ENCODE measurements at places on chromosomes 16 and 17.

DNA sequence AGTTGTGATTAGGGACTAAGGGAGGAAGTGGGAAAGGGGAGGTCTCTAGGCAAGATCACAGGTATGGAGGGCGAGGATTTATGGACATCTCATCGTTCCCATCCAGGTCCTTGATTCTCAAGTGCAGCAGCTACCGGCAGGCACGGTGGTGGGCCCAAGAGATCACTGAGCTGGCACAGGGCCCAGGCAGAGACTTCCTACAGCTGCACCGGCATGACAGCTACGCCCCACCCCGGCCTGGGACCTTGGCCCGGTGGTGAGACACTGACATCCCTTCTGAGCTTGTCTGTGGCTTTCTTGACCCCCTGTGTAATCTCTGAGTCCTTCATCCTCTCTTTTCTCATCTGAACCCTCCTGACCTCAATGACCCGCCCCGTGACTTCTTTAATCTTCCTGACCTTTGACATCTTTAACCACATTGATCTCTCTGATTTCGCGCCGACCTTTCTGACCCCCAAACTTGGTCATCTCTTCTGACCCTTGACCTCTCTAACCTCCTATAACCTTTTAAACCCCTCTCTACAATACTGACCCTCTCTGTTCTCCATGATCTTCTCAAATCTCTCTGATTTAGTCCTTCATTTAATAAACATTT lies 3.8 kb downstream of the PLD2 start:
- peaks cover 48% of the 10 kb centered on the region for H3K36me3 ChIP-seq
- H3K27me3 ChIP-seq = no peaks in the 10 kb centered on the region
- no peak overlapping the region for H3K27ac ChIP-seq

DNA sequence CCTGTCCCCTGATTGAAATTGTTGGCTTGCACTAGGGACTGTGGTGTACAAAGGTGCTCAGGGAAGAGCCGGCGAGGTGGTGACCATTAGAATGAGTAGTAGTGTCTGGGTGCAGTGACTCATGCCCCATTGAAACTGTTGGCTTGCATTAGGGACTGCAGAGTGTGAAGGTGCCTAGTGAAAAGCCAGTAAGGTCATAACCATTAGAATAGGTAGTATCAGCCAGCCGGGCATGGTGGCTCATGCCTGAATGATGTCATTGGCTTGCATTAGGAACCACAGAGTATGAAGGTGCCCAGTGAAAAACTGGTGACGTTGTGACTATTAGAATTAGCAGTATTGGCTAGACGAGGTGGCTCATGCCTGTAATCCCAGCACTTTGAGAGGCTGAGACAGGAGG lies 78.9 kb downstream of the ABCC6 start:
- peaks cover 12% of the 10 kb centered on the region for H3K4me1 ChIP-seq
- no peak for DNase-seq
- no peaks in the 10 kb centered on the region for H3K27me3 ChIP-seq
- H3K4me3 ChIP-seq = no peak overlapping the region
- no peak overlapping the region for H3K27ac ChIP-seq

DNA sequence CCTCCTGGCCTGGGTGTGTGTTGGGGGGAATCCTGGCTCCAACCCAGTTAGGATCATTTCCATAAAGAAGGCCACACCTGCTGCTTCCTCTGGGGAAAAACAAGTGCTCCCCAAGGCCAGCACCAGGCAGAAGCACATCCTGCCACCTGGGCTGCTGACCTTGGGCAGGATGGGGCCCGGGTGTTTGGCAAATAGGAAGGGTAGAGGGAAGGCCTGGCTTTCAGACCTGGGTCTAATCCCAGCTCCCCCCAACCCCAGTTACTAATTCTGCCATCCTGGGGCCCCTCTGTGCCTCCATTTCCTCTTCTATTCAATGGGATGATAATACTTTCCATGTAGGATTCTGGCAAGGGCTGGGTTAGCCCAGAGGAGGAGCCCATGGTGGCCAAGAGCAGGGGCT lies 3.0 kb upstream of the NLRC5 start:
- peak overlapping the region; percentile 65 for H3K27ac ChIP-seq
- no peak overlapping the region for H3K4me3 ChIP-seq
- DNase-seq = no peak
- H3K4me1 ChIP-seq = peaks cover 80% of the 10 kb centered on the region
- no peaks in the 10 kb centered on the region for H3K36me3 ChIP-seq

DNA sequence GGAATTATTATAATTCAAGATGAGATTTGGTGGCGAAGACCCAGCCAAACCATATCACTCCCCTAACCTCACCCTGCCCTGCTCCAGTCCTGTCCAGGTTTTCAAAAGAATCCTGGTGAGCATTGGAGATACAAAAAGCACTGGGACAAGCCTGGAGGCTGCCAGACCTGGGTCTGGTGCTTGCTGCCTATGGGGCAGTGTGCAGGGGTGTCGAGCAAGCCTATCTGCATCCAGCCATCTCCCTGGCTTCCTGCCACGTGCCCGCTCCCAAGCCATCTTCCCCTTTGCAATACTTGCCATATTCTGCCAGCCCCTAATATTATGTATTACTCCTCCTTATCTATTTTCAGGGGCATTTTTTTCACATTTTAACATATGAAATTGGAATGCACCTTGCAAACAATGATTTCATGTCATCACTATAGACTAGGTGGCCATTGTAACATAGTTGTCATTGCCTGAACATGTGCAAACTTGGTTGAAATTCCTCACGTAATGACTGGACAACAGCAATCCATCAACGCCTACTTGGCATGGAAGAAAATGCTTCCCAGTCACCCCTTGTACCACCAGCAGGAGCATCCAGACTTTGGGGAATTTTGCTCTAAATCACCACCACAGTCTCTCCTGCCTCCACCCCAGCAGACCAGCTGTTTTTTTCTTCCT lies 8.1 kb upstream of the KDM8 start:
- DNase-seq = no peak
- H3K36me3 ChIP-seq = no peaks in the 10 kb centered on the region
- H3K27me3 ChIP-seq = peaks cover 22% of the 10 kb centered on the region
- no peak overlapping the region for H3K4me3 ChIP-seq
- no peak overlapping the region for H3K27ac ChIP-seq
- no peaks in the 10 kb centered on the region for H3K4me1 ChIP-seq

GRCh38 chr17:35238821-35239220 lies 4.1 kb upstream of the SLFN5 start:
- H3K4me3 ChIP-seq = no peak overlapping the region
- no peaks in the 10 kb centered on the region for H3K36me3 ChIP-seq
- no peak for DNase-seq
- H3K4me1 ChIP-seq = peaks cover 7% of the 10 kb centered on the region
- H3K27me3 ChIP-seq = no peaks in the 10 kb centered on the region
- H3K27ac ChIP-seq = no peak overlapping the region

DNA sequence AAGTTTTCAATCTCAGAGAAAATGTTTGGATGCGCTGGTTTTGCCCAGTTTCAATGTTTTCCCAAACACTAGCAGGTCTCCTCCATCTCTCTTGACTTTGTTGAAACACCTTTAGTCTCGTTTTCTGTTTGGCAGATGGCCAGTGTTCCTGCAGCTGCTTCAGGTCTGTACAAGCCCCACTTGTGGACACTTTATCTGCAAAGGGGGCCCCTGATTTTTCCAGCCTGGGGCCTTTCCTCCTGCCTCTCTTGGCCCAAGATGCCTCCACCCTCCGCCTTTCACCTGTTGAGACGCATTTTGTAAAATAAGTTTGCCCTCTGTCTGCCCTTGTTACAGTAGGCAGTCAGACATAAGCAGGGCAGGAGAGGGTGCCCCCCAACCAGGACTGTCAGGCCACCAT lies 21.8 kb upstream of the PRM1 start:
- no peak overlapping the region for H3K27ac ChIP-seq
- peaks cover 2% of the 10 kb centered on the region for H3K4me1 ChIP-seq
- DNase-seq = no peak
- no peaks in the 10 kb centered on the region for H3K36me3 ChIP-seq
- H3K27me3 ChIP-seq = peaks cover 2% of the 10 kb centered on the region

- H3K4me3 ChIP-seq = no peak overlapping the region
- DNase-seq = no peak
- no peaks in the 10 kb centered on the region for H3K27me3 ChIP-seq
- H3K36me3 ChIP-seq = no peaks in the 10 kb centered on the region
- no peaks in the 10 kb centered on the region for H3K4me1 ChIP-seq
Measured at GRCh38 chr16:18024611-18025010, 311.9 kb downstream of the NPIPA8 start.

- H3K36me3 ChIP-seq = peaks cover 4% of the 10 kb centered on the region
- H3K27ac ChIP-seq = peak overlapping the region; percentile 49
- DNase-seq = no peak
Measured at GRCh38 chr17:79036596-79036995, 12.6 kb downstream of the C1QTNF1 start.

DNA sequence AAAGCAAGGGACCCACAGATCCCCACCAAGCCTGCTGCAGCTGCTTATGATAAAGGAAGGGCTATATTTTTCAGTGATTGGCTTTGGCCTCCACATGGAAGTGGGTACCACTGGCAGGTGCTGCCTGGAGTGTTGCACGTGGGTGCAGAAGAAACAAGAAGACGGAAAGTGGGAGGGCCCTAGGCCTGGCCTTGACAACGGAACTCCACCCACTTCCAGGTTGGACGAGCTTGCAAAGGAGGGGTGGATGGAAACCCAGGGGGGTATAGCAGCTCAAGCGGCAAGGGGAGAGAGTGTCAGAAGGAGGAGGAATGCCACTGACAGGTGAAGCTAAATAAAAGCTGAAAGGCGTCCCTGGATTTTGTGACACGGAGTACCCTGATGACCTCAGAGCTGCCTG lies 20.3 kb downstream of the TRIM25 start:
- no peaks in the 10 kb centered on the region for H3K27me3 ChIP-seq
- no peak overlapping the region for H3K27ac ChIP-seq
- H3K36me3 ChIP-seq = peaks cover 67% of the 10 kb centered on the region
- DNase-seq = no peak
- no peaks in the 10 kb centered on the region for H3K4me1 ChIP-seq

DNA sequence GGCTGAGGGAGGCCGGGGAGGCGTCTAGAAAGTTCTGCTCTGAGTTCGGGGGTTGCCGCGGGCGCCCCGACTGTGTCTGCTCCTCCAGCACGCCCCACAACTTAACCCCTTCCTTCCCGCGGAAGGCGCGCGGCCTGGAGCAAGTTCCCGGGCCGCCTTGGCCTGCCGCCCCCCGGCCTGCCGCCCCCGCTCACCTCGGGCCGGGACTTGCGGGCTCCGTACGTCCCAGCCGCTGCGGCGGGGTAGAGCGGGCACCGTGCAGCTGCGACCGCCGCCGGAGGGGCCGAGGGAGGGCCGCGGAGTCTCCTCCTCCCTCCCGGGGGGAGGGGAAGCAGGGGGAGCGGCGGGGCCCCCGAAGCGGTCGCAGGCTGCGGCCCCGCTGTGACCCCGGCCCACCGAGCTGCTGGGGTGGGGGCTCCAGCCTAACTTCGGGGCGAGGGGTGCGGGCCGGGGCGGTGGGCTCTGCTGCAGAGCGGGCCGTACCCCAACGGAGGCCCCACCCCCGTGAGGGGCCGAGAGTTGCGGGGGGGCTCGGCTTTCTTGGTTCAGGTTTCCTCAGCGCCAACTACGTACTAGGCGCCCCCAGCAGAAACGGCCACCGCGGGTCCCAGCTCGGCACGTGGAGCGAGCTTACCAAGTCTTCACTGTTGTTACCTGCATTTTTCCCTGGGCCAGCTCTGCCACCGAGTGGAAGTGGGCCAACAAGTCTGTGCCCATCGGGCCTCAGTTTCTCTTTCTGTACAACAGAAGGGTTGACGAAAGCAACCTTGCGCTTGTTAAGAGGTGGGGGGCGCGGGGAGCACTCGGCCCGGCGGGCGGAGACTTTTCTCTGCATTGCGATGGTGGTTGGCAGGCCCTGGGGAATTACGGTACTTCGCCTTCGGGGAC lies at the start of gene CCDC102A:
TSS of gene CCDC102A (minus strand) at position 266 of the 888 bp plus-strand sequence. CDS start 7,394 bp downstream, outside the sequence.
- peak within 1 kb of the TSS; percentile 86 for H3K27ac ChIP-seq
- H3K36me3 ChIP-seq = no peaks in the 10 kb centered on the region
- no peaks in the 10 kb centered on the region for H3K27me3 ChIP-seq
- H3K4me3 ChIP-seq = peak within 1 kb of the TSS; percentile 89
- DNase-seq = peak; percentile 76
- H3K4me1 ChIP-seq = peaks cover 40% of the 10 kb centered on the region

GRCh38 chr16:67883872-67884261 lies 818 bp upstream of the NRN1L start:
- H3K4me3 ChIP-seq = no peak overlapping the region
- no peaks in the 10 kb centered on the region for H3K27me3 ChIP-seq
- H3K36me3 ChIP-seq = peaks cover 71% of the 10 kb centered on the region

- peaks cover 55% of the 10 kb centered on the region for H3K36me3 ChIP-seq
- DNase-seq = no peak
- H3K4me3 ChIP-seq = no peak overlapping the region
- H3K4me1 ChIP-seq = peaks cover 4% of the 10 kb centered on the region
- H3K27ac ChIP-seq = no peak overlapping the region
- H3K27me3 ChIP-seq = no peaks in the 10 kb centered on the region
Measured at GRCh38 chr16:71771571-71771970, 37.1 kb downstream of the AP1G1 start.

DNA sequence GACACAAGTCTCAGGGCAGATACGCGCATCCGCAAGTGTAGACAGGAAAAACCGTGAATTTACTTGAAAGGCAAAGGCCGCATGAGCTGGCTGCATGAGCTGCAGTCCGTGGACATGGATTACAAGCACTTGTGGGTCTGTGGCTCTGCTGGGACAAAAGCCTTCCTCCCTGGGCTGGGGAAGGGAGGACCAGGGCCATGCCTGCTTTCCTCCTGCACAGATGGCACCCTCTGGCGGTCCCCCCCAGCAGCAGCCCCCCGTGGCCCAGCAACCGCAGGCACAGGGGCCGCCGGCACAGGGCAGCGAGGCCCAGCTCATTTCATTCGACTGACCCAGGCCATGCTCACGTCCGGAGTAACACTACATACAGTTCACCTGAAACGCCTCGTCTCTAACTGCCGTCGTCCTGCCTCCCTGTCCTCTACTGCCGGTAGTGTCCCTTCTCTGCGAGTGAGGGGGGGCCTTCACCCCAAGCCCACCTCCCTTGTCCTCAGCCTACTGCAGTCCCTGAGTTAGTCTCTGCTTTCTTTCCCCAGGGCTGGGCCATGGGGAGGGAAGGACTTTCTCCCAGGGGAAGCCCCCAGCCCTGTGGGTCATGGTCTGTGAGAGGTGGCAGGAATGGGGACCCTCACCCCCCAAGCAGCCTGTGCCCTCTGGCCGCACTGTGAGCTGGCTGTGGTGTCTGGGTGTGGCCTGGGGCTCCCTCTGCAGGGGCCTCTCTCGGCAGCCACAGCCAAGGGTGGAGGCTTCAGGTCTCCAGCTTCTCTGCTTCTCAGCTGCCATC lies 1.7 kb upstream of the MRPL12 start:
- peak overlapping the region; percentile 71 for H3K4me3 ChIP-seq
- H3K36me3 ChIP-seq = peaks cover 56% of the 10 kb centered on the region
- DNase-seq = no peak
- peak overlapping the region; percentile 93 for H3K27ac ChIP-seq
- no peaks in the 10 kb centered on the region for H3K27me3 ChIP-seq

DNA sequence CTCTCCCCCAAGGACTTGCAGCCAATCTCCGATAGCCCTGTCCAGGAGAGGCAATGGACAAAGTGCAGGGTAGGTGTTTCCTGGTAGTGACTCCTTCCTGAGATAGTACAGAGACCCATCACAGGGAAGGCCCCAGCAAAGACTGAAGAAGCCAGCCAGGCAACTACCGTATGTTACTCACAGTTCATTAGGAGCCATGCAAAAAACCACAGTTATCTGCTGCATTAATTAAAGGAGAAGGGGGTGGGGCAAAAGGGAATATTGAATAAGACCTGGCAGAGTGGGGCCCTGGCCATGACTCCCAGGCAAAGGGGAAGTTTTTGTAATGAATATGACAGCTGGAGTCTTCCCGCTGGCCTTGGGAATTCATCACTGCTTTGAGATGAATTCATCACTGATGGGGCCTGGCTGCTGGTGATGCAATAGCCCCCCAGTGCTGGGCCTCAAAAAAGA lies 2.5 kb upstream of the SLC13A2 start:
- no peak overlapping the region for H3K27ac ChIP-seq
- no peak overlapping the region for H3K4me3 ChIP-seq
- H3K4me1 ChIP-seq = no peaks in the 10 kb centered on the region
